ENCODE measurements at places on chromosomes 2 and 18. TPM values are rescaled to one million over a fixed set of nuclear protein-coding genes. Genes with fewer than 3 reads are reported as not detected.

Gene CYP27A1
- total RNA-seq: 2.0 TPM

Gene ABCG8
- not detected for total RNA-seq

Gene MC2R
- not detected for total RNA-seq

Gene REG1B
- total RNA-seq: not detected

Gene ZSWIM2
- not detected for total RNA-seq

Gene WNT6
- total RNA-seq: 0.33 TPM

Gene KCNIP3
- total RNA-seq: 3.5 TPM

Gene ONECUT2
- 0.40 TPM for total RNA-seq

Gene NXPH2
- total RNA-seq: not detected

Gene NGEF
- total RNA-seq: 52.2 TPM

Gene OSBPL6
- 3.5 TPM for total RNA-seq

Gene RHOB
- total RNA-seq: 39.3 TPM

Gene SKA1
- total RNA-seq: 18.3 TPM

Gene NOSTRIN
- 0.68 TPM for total RNA-seq

Gene KCTD18
- 24.0 TPM for total RNA-seq

Gene CD28
- total RNA-seq: not detected

Gene PLCD4
- total RNA-seq: 0.74 TPM

Gene THOC1
- 55.6 TPM for total RNA-seq

Gene CLEC4F
- not detected for total RNA-seq

Gene STARD6
- not detected for total RNA-seq
